ENCODE measurements at places on chromosomes 2 and 18. TPM values are rescaled to one million over a fixed set of nuclear protein-coding genes. Genes with fewer than 3 reads are reported as not detected.

GRCh38 chr2:181312515-181312927, 144.7 kb upstream of the ITGA4 start:
- H3K36me3 ChIP-seq: no peaks in the 10 kb centered on the region
- H3K27me3 ChIP-seq: peaks cover 2% of the 10 kb centered on the region
- no peak overlapping the region for H3K4me3 ChIP-seq
- no peak overlapping the region for H3K27ac ChIP-seq

- H3K36me3 ChIP-seq: no peaks in the 10 kb centered on the region
- no peak overlapping the region for H3K4me3 ChIP-seq
- H3K27me3 ChIP-seq: no peaks in the 10 kb centered on the region
- no peaks in the 10 kb centered on the region for H3K4me1 ChIP-seq
- DNase-seq: no peak
- H3K27ac ChIP-seq: no peak overlapping the region
Observed at GRCh38 chr2:40611196-40611595, 159.3 kb upstream of the SLC8A1 start.

Gene MITD1
- 23.3 TPM for total RNA-seq

- no peak for DNase-seq
- no peaks in the 10 kb centered on the region for H3K36me3 ChIP-seq
- peaks cover 8% of the 10 kb centered on the region for H3K27me3 ChIP-seq
- H3K4me3 ChIP-seq: no peak overlapping the region
Observed at GRCh38 chr2:31081492-31081891, 56.7 kb downstream of the GALNT14 start.

DNA sequence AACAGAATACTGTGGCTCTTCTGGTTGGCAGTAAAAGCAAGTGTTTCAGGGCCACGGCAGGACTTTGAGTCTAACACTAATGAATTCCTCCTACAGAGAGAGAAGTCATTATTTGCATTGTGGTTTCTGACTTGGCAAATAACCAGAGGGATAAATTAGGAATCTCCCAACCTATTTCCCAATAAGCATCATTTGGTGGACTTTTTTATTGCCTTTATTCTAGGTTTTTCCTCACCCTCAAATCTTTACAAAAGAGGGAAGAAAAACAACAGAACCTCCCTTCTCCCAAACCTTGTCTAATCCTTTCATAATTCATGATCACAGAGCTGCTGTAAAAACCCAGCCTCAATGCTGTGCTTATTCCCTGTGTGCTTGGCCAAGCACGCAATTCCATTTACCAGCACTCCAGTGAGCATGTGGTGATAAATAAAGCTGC, 179.7 kb downstream of the AGPS start:
- H3K4me3 ChIP-seq: no peak overlapping the region
- no peak for DNase-seq
- H3K4me1 ChIP-seq: peaks cover 10% of the 10 kb centered on the region
- no peaks in the 10 kb centered on the region for H3K36me3 ChIP-seq
- no peak overlapping the region for H3K27ac ChIP-seq

DNA sequence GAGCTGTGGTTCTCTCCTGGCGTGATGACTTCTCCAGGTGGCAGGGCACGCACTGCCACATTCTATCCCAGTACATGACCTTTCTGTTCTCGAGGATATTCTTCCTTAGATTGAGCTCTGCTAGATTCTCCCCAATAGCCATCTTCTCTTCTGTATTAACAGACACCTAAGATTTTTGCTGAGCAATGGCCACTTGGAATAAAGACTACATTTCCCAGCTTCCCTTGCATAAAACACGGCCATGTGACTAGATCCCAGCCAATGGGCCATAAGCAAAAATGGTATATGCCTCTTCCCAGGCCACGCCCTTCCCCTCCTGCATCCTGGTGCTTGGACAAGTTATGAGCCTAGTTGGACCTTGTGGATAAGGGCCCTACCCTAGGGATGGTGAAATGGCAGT, 82.1 kb downstream of the EIF2AK3 start:
- H3K4me1 ChIP-seq: peaks cover 8% of the 10 kb centered on the region
- no peak for DNase-seq
- peaks cover 1% of the 10 kb centered on the region for H3K27me3 ChIP-seq
- H3K27ac ChIP-seq: no peak overlapping the region
- H3K36me3 ChIP-seq: no peaks in the 10 kb centered on the region

Gene RAB6D
- 0.59 TPM for total RNA-seq

GRCh38 chr18:6650747-6651146, 78.8 kb upstream of the ARHGAP28 start:
- H3K27ac ChIP-seq: no peak overlapping the region
- H3K4me1 ChIP-seq: peaks cover 2% of the 10 kb centered on the region
- no peak for DNase-seq
- no peak overlapping the region for H3K4me3 ChIP-seq
- H3K27me3 ChIP-seq: peaks cover 2% of the 10 kb centered on the region

GRCh38 chr2:74513605-74514367, 464 bp upstream of the TLX2 start:
- H3K36me3 ChIP-seq: peaks cover 14% of the 10 kb centered on the region
- H3K4me3 ChIP-seq: no peak overlapping the region
- H3K27me3 ChIP-seq: peaks cover 37% of the 10 kb centered on the region
- no peak for DNase-seq
- peaks cover 25% of the 10 kb centered on the region for H3K4me1 ChIP-seq

GRCh38 chr18:31825772-31826171, 65.1 kb upstream of the SLC25A52 start:
- H3K27me3 ChIP-seq: peaks cover 2% of the 10 kb centered on the region
- no peak overlapping the region for H3K27ac ChIP-seq
- H3K4me1 ChIP-seq: peaks cover 18% of the 10 kb centered on the region
- no peak overlapping the region for H3K4me3 ChIP-seq
- DNase-seq: no peak

DNA sequence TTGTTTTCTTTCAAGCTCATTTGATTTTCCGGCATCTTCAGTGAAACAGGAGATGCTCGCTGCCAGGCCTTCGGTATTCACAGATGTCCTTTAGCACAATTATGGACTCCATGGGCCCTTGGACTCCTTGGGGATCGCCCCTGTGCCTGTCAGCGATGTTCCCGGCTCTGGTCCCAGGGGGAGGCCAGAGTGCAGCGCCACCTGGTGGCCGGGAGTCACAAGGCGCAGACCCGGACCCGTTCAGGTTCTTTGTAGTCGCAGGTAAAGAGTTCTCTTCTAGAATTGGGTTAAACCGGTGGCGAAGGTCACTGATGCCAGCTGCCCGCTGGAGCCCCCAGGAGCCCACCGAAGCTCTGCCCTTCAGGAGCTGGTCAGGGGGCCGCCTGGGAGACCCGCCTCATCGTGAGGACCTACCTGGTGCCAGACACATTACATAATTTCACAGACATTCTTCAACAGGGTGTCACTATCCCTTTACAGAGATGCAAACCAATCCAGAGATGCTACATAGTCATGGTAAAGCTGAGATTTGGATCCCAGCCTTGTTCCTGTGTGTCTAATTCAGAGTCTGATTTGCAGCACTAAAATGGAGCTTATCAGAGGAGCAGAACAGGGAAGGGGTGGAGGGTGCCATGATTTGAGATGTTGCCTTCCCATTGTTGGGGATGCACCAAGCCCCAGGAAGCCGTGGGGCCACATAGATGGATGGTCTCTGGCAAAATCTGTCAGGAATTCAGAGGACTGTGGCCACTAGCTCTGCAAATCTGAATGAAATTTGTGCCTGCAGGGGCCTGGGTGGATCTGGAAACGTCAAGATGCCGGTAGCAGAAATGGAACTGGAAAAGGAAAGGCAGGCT, 6.0 kb upstream of the INPP5D start:
- H3K27ac ChIP-seq: no peak overlapping the region
- H3K27me3 ChIP-seq: peaks cover 3% of the 10 kb centered on the region
- H3K36me3 ChIP-seq: no peaks in the 10 kb centered on the region
- peak; percentile 77 for DNase-seq

DNA sequence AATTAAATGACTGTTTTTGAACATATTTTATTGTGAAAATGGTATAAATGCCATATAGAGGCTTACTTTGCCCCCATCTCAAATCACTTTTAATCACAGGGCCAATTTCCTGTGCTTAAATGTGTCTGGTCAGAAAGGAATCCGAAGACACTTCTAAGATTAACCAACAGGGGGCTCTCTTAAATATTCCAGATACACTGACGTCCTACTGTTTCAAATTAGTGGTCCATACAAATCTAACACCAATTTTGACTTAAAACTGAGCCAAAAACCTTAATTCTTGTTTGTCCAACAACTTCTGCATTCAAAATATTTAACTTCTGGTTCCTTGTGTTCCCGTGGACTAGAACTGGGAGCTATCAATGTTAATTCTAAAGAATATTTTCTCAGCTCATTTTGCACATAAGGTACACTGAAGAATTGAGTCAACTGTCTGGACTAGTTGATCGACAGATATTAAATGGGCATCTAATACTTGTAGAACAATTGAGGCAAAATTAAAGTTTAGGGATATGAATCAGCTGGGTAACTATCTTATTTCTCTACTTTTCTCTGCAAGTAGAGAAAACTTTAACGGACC, 557.5 kb downstream of the ARHGAP15 start:
- no peaks in the 10 kb centered on the region for H3K27me3 ChIP-seq
- H3K4me3 ChIP-seq: no peak overlapping the region
- H3K36me3 ChIP-seq: no peaks in the 10 kb centered on the region
- H3K27ac ChIP-seq: no peak overlapping the region

All from endothelial cell (in vitro differentiated cells).